ENCODE measurements at places on chromosomes 5 and 9.

GRCh38 chr5:72107131-72107900 lies at the start of gene MAP1B:
Gene MAP1B (plus strand): TSS chr5:72107475. CDS start chr5:72107532, 57 bp downstream.
- DNase-seq, result no peak

- no peak for DNase-seq
These were observed 294.2 kb downstream of the ICE1 start for GRCh38 chr5:5716665-5717064.

DNA sequence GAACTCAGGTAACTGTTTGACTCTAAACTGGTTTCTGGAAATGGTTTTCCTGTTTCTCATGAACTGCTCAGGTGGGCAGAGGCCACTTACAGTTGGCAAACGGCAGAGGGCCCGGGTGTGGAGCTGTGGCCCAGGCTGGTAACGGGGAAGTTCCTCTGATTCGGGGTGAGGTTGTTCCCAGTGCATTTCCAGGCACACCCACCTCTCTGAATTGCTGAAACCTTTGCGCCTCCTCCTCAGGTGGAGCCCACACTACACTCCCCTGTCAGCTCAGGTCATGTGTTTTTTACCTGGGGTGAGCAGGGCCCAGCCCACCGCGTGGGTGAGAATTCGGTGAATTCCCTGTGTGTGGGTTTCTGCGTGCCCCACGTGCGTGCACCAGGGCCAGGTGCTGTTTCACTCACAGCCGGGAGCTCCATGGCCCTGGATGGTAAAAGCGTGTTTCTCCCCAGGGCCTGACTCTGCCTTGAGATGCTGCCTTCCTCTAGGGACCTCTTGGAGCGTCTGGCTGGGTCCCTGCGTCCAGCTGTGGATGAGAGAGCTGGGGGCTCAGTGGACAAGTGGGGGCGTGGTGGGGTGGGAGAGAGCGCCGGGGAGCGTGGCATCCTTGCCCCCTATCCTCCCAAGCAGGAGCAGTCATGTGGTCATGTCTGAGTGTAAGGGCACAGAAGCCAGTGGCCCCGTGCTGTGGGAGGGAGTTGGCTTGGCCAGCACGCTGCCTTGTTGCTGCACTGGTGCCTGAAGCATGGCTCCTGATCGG lies 33.5 kb upstream of the LPCAT1 start:
- no peak for DNase-seq

- no peak for DNase-seq
These were observed 10.2 kb downstream of the COL27A1 start for GRCh38 chr9:114165407-114166102.

DNA sequence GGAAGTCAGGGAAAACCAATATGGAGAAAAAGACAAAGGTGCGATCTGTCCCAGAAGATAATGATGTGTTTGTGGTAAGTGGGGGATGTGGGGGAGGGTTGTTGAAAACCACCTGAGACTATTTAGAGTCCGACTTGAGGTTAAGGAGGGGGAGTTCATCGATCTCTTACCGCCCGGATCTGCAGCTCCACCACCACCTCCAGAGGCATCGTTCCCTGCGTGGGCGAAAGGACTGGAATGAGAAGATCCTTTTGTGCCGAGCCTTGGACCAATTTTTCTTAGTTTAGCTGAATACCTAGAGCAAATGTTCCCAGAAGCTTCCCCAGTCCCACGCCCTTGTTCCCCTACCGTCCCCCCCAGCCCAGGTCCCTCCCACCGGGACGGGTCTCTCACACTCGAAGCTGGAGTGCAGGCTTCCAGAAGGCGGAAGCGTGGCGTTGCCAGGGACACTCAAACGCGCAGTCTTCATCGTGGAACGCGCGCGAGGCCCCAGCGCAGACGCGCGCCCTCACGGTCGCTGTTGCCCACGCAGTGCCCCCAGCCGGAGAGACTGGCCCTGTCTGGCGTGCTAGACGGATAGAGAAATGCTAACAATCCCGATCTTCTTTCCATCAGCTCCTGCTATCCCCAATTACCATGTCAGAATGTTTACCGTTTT lies at the start of gene SPATA6L:
TSS of gene SPATA6L (minus strand) at position 439 of the 658 bp plus-strand sequence. CDS start at position 209, 230 bp downstream.
- DNase-seq, result peak; percentile 20

- DNase-seq, result no peak
These were observed 7.7 kb upstream of the MATR3 start for GRCh38 chr5:139285651-139286392.

DNA sequence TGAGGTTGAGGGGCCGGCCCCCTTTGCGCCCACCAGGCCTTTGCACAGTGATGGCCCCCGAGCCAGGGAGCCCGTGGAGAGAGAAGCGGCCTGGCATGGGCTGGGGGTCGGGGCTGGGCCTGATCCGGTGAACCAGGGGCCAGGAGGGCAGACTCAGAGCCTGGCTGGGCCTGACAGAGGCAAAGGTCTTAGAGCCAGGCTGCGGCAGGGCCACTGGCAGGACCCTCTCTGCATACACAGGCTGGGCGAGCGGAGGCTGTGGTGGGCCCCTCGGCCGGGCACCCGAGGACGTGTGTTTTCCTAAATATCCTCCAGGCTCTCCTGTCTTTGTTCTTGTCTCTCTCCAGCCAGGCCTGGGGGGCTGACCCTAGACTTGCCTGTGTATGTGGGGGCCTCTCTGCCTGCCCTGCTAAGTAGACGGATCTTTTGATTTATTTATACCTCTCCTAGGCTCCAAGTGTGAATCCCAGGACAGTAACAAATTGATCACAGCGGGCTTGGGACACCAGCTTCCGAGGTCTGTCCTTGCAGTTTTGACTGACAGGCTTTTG lies 933 bp downstream of the NEK6 start:
- no peak for DNase-seq

DNA sequence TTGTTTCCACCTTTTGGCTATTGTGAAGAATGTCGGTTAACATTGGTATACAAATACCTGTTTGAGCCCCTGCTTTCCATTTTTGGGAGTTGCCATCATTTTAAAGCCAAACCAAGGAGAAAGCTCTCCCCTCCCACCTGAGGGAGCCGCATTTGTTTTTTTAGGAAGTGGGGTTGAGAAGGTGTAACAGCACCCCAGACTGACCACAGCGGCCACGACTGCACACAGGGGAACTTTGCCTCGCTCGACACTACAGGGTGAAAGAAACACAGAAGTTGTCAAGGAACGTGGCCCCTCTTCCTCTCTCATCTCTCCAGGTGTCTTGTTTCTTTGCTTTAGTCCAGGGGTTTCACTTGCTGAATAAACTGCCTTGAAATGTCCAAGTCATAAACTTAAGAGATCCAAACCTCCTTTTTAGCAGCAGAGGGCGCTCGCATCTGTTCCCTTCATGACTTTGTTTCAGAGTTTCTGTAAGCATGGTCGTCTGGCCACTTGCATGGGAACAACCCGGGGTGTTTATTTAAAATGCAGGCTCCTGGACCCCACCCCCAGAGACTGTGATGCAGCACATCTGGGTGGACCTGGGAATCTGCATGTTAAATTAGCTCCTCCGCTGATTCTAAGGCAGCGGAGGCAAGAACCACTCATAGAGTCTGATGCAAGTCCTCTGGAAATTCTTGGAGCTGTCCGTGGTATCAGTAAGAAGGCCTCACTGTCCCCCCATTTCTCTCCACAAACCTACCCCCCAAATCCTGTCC lies 2.1 kb upstream of the TTLL11 start:
- peak; percentile 27 for DNase-seq

DNA sequence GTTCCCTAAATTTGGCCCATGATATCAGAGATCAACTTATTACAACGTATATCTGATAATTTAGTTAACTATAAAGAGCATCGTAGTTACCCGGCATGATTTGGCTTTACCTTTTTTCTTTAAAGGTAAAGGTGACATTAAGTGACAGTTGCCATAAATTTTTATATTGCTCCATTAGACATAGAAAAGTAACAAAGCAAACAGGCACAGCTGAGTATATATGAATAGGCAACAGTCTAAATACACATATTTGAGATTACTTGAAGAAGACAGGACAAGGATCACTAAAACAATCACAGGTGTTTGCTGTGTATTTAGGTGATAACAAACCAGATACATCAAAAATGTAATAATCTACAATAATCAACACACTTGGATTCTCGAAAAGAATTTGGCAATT lies 34.8 kb downstream of the RFX3 start:
- no peak for DNase-seq

GRCh38 chr9:100213730-100214477 lies 114.9 kb downstream of the INVS start:
- no peak for DNase-seq

DNA sequence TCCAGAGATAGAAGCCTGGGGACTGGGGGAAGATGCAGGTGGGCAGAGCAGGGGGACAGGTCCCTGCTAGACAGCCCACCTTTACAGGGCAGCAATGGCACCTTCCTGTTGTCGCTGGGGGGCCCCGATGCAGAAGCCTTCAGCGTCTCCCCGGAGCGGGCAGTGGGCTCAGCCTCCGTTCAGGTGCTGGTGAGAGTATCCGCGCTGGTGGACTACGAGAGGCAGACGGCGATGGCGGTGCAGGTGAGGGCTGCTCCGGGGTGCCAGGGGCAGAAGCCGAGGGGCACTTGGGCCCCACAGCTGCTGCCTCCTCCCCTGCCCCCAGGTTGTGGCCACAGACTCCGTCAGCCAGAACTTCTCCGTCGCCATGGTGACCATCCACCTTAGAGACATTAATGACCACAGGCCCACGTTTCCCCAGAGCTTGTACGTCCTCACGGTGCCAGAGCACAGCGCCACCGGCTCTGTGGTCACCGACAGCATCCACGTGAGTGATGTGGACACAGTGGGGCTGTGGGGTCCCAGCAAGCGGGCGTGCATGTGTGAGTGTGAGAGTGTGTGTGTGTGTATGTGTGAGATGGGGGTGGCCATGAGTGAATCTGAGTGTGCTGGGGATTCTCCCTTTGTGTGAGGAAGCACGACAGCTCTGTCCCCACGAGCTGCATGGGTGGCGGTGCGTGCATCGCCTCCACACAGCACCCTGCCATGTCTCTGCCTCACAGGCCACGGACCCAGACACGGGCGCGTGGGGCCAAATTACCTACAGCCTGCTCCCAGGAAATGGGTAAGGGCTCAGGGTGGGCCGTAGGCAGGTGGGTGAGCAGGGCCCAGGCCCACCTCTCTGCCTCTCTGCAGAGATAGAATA lies 28.4 kb downstream of the CDHR2 start:
- DNase-seq, result no peak

DNA sequence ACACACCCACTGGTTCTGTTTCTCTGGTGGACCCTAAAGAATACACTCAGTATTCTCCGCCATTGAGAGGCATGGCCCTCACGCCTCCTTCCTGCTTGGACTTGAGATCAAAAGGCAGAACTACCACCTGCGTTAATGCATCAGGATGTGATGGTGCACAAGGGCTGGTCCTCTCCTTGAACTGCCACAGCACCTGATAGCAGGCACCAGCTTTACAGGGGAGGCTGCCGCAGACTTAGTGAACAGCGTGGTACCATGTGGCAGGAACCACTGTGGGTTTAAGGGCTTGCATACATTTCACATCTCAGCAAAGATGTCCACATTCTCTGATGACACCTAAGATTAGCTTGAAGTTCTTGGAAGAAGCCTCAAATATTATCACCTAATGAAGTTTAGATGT lies 208.7 kb downstream of the GADD45G start:
- no peak for DNase-seq

- no peak for DNase-seq
These were observed 55.7 kb upstream of the DPYSL3 start for GRCh38 chr5:147565524-147565923.

DNA sequence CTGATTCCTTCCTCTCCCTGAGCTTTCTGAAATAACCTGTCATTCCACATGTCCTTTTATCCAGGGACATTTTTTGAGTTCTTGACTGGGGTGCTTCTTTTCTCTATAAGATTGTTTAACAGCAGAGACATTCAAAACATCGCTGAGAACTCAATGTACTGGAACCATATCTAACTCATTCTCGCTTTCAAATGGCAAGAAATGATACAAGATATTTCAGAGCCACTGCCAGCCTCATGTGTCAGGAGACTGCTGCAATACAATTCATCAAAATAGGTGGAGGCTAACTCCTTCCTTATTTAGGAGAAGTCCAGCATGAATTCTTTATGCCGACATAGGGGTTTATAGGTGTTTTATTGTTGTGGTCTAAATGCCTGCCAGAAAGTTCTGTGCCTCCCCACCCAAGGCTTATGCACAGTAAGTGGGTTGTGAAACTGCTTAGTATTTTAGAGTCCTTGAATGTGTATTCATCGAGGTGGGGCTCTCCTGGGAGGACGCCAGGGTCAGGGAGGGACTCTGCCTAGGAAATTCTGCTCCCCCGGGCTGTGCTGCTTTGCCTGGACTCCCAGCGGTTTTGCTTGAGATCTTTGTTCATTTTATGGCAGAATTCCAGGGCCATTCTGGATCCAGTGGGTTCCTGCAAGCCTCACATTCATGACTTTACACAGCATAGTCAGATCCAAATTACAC lies 53.9 kb downstream of the ZNF474 start:
- DNase-seq, result no peak

- no peak for DNase-seq
These were observed 793.7 kb downstream of the BRINP1 start for GRCh38 chr9:118575341-118576070.

GRCh38 chr9:33860200-33860871 lies 43.4 kb downstream of the UBE2R2 start:
- DNase-seq, result no peak
